ENCODE measurements at places on chromosomes 2 and 18.

- no peak for DNase-seq
Measured at GRCh38 chr2:185456517-185456916, 282.1 kb upstream of the FSIP2 start.

DNA sequence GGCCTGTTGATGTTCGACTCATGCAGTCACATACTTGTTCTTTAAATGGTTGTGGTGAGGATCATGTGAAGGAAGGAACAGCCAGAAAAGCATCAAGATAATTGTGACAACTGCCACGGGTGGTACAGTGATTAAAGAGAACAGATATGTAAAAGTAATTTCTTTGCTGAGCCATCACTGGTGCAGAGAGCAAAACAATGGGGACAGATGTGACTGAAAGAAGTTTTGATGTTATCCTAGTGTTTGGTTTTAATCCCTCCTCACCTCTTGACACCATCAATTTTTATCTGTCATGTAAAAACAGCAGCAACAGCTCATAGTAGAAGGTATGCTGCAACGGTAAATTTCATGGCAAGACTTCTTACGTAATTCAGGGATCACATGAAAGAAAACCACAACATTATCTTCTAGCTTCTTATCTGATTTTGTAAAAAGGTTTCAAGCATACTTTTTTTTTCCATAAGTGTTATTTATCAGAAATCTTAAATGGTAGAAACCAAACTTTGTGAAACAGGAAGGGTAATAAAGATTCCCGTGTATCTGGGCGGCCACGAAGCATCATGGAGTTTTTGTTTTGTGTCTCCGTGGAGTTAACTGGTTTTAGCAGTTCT lies 65.2 kb downstream of the PLCL1 start:
- DNase-seq: no peak

- no peak for DNase-seq
Measured at GRCh38 chr2:62265106-62265505, 69.2 kb downstream of the B3GNT2 start.

DNA sequence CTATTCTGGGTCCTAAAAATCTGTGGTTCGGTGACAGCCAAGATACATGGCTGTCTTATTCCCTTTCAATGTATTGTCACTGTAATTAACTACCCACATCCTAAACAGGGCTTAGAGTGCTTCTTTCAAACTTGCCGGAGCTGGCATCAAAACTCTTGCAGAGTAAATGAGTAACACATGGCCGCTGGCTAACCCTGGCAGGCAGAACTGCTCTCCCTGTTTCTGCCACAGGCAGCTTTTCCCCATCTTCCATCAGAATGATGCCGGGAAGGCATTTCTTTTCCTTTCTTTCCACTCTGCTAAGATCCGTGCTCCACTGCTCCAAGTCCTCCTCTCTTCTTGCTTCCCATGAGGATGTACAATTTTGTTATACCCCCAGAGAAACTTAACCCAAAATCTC lies 54.8 kb upstream of the PTPRM start:
- no peak for DNase-seq

- DNase-seq: no peak
Measured at GRCh38 chr2:64785245-64785644, 131.5 kb upstream of the SERTAD2 start.
